Activated naive CD4-positive, alpha-beta T cell (primary cell): ENCODE measurements at places on chromosomes 3 and 15.

DNA sequence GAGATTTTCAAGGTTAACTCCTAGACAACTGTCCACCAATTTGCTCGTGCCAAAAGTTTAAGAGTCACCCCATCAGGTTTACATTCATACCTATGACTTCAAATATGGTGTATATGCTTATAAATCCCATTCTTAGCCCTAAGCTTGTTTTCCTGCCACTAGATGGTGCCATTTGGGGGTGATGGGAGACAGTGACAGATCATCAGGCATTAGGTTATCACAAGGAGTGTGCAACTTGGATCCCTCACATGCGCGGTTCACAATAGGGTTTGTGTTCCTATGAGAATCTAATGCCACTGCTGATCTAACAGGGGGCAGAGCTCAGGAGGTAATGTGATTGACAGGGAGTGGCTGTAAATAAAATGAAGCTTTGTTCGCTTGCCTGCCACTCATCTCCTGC is 182.7 kb downstream of the CNTN6 start:
- DNase-seq, result no peak

DNA sequence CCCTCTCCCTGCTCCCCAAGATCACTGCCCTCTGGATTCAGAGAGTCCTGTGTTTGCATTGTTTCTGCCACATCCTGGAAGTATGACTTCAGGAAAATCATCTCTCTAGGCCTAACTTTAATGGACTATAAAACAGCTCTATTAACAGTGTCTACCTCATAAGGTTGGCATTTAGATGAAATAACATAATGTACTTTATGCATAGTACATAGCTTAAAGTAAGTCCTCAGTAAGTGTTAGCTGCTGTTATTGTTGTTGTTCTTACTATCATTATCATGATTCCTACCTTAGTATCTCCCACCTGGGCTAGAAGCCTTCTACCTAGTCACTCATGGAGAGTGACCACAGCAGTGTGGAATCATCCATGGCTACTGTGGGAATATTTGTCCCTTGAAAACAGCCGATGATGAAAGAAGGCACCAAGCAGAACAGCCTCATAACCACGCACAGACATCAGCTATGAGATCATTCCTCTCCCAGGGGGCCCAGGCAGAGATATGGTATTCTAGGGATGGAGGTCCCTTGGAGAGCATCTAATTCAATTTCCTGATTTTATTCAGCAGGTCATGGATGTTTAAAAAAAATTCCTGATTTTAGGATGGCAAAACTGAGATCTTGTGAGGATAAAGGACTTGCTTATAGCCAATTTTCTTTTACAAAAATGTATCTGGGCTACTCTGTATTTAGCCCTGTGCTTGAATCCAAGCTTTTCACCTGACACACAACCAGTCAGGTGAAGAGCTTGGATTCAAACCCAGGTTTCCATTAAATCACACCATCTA is 1.9 kb downstream of the FSD2 start:
- no peak for DNase-seq

GRCh38 chr15:65804252-65804931 is 12.3 kb upstream of the DENND4A start:
- no peak for DNase-seq

- no peak for DNase-seq
These were observed 328.5 kb downstream of the RBMS3 start for GRCh38 chr3:29609328-29609811.

GRCh38 chr3:70431911-70432310 is 119.5 kb upstream of the MDFIC2 start:
- no peak for DNase-seq
